ENCODE measurements at places on chromosomes 6 and 20. TPM values are rescaled to one million over a fixed set of nuclear protein-coding genes. Genes with fewer than 3 reads are reported as not detected.

DNA sequence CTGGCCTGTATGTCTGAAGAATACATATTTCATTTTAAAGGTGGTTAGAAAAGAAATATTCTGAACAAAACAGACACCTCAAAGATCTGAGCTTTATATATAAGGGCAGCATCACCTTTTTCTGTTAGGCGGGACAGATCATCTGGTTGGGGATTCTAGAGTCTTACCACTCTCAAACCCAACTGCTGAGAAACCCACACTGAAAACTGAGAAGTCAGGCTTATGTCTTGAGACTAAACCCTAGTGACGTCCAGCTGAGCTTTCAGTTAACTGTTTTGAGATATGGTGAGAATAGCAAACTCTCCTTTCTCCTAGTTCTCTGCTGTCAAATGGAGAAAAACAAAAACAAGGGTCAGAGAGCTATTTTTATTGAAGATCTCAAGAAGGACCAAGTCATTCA lies 63.7 kb upstream of the CCN6 start:
- DNase-seq = no peak

GRCh38 chr6:15464211-15464725 lies 198.6 kb downstream of the DTNBP1 start:
- DNase-seq = peak; percentile 54

- no peak for DNase-seq
Measured at GRCh38 chr20:48634641-48635040, 193.2 kb downstream of the PREX1 start.

The PHACTR1 gene
- 0.26 TPM for total RNA-seq

- no peak for DNase-seq
Measured at GRCh38 chr6:16555550-16555949, 205.7 kb downstream of the ATXN1 start.

The NOL7 gene
- 201 TPM for total RNA-seq

- DNase-seq = no peak
Measured at GRCh38 chr20:60727425-60727824, 524.6 kb upstream of the CDH4 start.

- no peak for DNase-seq
Measured at GRCh38 chr6:56004426-56004825, 129.0 kb upstream of the BMP5 start.

The CCN6 gene
- 0.58 TPM for total RNA-seq

- no peak for DNase-seq
Measured at GRCh38 chr20:17570347-17571152, 675 bp downstream of the DSTN start.

- DNase-seq = no peak
Measured at GRCh38 chr6:92810913-92811312, 608.4 kb downstream of the EPHA7 start.

The B3GALT4 gene
- total RNA-seq = 2.6 TPM
